ENCODE measurements at places on chromosomes 2 and 18.

DNA sequence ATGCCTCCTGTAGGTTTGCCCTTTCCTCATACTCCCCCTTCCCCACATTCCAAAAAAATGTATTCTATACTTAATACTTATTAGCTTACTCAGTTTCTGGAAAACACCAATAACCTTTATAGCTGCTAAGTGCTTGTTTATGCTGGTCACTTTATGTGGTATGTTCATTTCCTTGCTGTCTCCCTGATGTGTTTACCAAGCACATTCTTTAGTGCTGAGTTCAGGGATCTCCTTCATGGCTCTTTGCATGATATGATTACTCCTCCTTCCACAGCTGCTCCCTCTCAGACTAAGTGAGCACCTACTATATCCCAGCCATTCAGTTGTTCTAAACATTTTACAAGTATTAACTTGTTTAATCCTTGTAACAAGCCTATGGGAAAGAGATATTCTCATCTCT lies 698.3 kb upstream of the FANCL start:
- DNase-seq, result no peak

- no peak for DNase-seq
Measured at GRCh38 chr2:46230677-46231425, 66.4 kb upstream of the EPAS1 start.

DNA sequence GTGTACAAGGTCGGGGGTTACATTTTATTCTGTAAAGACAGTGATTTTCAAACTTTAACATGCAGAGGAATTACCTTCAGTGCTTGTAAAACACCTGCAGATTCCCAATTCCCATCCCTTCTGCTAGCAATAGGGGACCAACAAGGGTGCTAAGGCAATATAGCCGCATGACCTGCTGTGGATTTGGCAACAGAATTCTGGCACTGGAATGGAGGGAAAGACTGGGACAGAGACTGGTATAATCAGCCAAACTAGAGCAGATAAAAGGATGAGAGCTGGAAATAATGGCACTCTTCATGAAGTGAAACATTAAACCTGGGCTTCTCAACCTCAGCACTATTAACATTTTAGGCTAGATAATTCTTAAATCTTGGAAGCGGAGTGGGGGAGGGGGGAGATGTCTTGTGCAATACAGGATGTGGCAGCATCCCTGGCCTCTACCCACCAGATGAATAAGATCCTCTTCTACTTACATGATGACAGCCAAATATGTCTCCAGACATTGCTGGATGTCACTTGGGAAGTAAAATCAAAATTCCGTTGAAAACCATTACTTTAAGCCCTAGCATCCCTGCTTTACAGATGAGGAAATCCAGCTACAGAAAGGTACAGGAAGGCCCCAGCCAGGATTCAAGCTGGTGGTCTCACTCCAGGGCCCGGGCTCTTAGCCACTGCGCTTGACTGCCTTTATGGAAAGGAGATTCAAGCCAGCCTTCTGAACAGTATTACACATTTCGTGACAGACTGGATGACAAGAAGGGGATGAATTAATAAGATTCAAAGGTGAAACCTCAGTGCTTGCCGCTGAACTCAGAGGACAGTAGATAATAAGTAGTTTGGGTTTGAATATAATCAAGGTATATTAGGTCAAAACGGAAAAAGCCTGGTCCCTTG lies 1.7 kb downstream of the EVA1A start:
- no peak for DNase-seq

GRCh38 chr2:120552800-120553481 lies 182.7 kb upstream of the GLI2 start:
- no peak for DNase-seq

DNA sequence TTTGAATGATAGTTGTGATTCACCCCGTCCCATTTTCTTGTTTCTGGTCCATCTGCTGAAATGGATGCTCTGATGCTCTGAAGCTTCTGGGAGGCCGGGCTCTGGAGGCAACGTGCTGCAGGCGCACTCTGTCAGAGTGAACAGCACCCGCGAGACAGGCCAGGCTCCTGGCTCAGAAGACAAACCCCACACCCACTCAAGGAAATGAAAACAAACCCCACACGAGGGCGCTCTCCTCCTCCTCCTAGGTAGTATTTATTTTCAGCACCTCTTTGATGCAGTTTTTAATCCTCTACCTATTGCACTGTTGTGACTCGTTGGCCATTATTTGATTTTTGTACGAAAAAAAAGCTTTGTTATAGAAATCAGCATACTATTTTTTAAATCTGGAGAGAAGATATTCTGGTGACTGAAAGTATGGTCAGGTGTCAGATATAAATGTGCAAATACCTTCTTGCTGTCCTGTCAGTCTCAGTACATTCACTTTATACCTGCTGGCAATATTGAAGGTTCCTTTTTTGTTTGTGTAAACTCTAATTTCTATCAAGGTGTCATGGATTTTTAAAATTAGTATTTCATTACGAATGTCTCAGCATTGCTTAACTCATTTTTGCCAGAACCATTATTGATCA lies 10.3 kb upstream of the CHST10 start:
- no peak for DNase-seq

GRCh38 chr18:59994357-59994756 lies 94.6 kb downstream of the PMAIP1 start:
- no peak for DNase-seq

GRCh38 chr2:332592-332991 lies 44.7 kb upstream of the ALKAL2 start:
- DNase-seq, result no peak

GRCh38 chr2:60596411-60596810 lies 43.0 kb upstream of the BCL11A start:
- no peak for DNase-seq
